ENCODE measurements at places on chromosomes 3 and 15. TPM values are rescaled to one million over a fixed set of nuclear protein-coding genes. Genes with fewer than 3 reads are reported as not detected.

- no peak for DNase-seq
These were observed 116.2 kb upstream of the HACD2 start for GRCh38 chr3:123700791-123701722.

DNA sequence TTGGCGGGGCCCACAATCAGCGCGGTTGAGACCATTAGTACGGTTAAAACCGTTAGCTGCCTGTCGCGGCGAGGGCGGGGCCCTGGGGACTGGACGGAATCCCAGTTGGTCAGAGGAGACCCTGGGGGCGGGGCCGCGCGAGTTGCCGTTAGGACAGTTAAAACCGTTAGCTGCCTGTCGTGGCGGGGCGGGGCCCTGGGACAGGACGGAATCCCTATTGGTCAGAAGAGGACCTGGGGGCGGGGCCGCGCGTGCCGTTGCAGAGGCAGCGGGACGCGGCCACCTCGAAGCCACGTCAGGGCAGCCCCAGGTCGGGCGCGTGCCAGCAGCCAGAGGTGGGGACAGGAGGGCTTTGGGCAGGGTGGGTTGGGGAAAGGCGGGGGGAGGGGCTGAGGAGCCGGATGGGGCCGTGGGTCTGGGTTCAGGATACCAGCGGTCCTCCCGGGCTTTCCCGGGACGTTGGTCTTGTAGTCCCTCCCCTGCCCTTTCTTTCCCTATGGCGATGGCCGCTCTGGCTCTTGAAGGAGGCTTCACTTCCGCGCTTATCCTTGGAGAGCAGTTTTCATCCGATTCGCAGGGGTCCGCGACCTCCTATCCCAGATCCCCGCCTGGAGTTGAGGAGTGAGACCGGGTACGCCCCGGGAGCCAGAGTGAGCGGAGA is 28.0 kb downstream of the KLHDC8B start:
- no peak for DNase-seq

Gene GAP43
- polyA plus RNA-seq: 1.4 TPM

Gene SCAANT1
- 1.0 TPM for polyA plus RNA-seq

Gene ZDHHC19
- polyA plus RNA-seq: 0.46 TPM

Data from forelimb muscle (tissue), 1 donor.